ENCODE measurements at places on chromosomes 2 and 18.

GRCh38 chr18:44503854-44504253 lies 176.8 kb upstream of the SETBP1 start:
- DNase-seq: no peak

DNA sequence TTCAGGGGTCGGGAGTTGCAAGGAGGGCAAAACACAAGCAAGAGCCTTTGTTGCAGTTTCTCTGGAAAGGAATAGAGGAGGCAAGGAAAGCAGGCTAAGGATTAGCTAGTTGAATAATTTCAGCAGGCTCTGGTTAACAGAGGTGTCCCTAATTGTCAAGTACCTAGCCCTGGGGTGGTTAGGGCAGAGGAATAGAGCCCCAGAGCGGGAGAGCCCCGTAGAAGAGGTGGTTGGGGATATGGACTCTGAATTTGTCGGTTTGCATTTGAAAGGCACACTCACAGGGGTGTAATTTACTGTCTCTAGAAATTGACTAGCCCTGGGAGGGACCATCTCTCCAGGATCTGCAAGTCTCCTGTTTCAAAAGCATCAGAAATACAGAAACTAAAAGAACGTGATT lies 1030.2 kb downstream of the TMEM182 start:
- no peak for DNase-seq

- no peak for DNase-seq
Measured at GRCh38 chr18:48290162-48290926, 118.8 kb downstream of the ZBTB7C start.

GRCh38 chr2:33137331-33137730 lies 190.6 kb downstream of the LTBP1 start:
- no peak for DNase-seq

DNA sequence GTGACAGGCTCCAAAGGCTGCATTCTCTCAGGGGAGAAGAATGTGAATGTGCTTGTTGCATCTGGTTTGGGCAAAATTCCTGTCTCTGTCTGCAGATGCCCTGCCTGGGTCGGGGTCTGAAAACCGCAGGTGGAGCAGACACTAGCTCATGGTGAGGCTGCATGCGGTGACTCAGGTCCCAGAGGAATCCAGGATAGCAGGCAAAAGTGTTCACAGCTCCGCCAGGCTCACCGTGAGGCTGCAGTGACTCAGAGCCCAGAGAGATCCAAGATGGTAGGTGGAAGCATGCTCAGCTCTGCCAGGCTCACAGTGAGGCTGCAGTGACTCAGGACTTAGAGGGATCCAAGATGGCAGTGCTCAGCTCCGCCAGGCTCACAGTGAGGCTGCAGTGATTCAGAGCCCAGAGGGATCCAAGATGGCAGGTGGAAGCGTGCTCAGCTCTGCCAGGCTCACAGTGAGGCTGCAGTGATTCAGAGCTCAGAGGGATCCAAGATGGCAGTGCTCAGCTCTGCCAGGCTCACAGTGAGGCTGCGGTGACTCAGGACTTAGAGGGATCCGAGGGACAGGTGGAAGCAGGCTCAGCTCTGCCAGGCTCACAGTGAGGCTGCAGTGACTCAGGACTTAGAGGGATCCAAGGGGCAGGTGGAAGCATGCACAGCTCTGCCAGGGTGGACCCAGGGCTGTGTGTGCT lies 200.5 kb downstream of the ACKR3 start:
- DNase-seq: no peak

- no peak for DNase-seq
Measured at GRCh38 chr2:239143858-239144712, 256.7 kb downstream of the HDAC4 start.

All from AML-193 (cell line).